ENCODE measurements at places on chromosomes 16 and 17.

GRCh38 chr16:29900102-29900887, at the start of gene ASPHD1:
ASPHD1 (plus strand) TSS chr16:29900488; CDS start chr16:29900972, 484 bp downstream.
- peak; percentile 33 for DNase-seq

- no peak for DNase-seq
These were observed 44.1 kb downstream of the ZNF423 start for GRCh38 chr16:49811644-49812334.

DNA sequence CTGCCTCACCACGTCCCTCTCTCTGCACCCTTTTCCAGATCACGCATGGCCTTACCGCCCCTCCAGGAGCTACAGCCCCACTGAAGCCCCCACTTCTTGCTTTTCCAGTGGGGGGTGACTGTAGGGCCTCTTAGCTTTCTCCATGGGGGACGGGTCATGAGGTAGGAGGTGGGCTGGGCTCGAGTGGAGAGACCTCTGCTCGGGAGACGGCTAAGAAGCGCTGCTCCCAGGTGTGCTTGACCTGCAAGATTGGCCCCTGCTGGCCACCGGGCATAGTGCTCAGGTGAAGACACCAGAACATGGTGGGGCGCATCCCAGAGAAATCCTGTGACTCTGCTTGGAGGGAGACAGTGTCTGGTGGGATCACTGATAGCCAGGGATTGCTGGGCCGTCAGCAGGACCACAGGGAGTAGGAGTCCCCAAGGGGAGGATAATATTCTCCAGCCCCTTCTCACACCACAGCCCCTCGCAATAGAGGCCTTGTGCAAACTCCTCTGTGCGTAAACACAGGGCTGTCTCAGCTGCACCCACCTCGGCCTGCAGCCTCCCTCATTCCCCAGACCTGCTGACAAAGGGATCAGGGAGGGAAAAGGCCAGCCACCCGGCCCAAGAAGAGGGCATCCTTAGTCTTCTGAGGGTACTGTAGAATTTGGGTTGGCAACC, 8.9 kb upstream of the GALK1 start:
- DNase-seq: no peak

DNA sequence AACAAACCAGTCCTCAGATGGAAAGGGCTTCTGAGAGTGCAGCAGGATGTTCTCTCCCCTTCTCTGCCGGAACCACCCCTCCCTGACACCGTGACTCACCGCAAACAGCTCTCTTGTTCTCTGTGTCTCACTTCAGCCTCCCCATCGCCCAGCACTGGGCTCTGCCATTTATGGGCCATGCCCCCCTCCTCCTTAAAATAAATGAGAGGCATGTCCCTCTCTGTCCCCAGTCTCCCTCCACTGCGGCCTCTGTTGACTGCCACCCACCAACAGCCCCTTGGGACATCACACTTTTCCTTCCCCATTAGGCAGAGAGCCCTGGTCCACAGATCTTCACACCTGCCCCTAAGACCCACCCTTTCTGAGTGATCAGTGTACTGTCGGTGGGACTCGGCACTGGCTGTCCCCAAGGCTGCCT, 6.3 kb downstream of the CCDC102A start:
- peak; percentile 59 for DNase-seq

DNA sequence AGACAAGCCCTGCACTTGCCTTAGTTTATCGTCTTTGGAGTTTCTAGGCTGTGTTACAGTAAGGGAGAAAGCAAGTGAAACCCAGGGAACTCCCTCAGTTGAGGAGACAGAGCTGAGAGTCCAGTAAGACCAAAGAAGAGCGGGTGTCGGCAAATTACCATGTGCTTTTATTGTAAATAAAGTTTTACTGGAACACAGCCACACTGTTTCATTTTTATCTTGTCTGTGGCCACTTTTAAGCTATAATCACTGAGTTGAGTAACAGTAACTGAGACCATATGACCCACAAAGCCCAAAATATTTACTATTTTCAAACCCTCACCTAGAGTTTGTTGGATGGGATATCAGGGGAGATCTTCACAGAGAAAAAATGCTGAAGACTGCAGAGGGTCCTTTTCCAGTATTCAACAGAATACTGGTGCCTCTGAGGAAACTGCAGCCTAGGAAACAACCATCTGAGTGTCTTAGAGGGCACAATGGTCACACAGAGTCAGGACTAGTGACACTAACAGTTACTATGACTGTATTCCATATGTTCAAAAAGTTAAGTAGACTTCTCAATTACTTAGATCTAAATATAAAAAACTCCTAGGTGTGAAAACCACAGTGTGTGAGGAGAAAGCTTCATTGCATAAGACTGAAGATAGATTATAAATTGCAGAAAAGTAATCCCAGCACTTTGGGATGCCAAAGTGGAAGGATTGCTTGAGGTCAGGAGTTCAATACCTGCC, 351.1 kb upstream of the TBX2 start:
- no peak for DNase-seq

Measured in stimulated activated CD8-positive, alpha-beta memory T cell treated with anti-CD3 and anti-CD28 coated beads, Interleukin-15, amount 100 ng/mL, for 4 hours (primary cell).